NCI-H2029 (cell line): ENCODE measurements at places on chromosomes 13 and 19.
A peak's percentile ranks its signal among the peaks of the same experiment; 100 is the strongest.

DNA sequence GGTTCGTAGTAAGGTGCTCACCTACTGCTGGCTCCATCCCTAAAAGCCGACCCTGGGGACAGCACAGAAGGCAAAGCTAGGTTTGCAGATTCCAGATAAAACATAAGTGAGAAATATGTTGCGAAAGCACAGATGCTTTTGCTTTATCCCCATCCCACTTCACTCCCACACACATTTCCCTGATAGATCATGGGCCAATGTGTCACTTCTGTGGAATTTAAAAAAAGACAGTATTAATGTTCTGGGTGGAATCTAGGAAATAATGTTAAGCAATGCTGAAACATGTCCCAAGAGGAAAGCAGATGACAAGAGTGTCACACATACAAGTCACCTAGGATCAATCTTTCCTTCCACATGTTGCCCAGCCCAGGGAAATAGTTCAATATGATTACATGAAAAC, 661.0 kb upstream of the MIR17HG start:
- DNase-seq = no peak

DNA sequence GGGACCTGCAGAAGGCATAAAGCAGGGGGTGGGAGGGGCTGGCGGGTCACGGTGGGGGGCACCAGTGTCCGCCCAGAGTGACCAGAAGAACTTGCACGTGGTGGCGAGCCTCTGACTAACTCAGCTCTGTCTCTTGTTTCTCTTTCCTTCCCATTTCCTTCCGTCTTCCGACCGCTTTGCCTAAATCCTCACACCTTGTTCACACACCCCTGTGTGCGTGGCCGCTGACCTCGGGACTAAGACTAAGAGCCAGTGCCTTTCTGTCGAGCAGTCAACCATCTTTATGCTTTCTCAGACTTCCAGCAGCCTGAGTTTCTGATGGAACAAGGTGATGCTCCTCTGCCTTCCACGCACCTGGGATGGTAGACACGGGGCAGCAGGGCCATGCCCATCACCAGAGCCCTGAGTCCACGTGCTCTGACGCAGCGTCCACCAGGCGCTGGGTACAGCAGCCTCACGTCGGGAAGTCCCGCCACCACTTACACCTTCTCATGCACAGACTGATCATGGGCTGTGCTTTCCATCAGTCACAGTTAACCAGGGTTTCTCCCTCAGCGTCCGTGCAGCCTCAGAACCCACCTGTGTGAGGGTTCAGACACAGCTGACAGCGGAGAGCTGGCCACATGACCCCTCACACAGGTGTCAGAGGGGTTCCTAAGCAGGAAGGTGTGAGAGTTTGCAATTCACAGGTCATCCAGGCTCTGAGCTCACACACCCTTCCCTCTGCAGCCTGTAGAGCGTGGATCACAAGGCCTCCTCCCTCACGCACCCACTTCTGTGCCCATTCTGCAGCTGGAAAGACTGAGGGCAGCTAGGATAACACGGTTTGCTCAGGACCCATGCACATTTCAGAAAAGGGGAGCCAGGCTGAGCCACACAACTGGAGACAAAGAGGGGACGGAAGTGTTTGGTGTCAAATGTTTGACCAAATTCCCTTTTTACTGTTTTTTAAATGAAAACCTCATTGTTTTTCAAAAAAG, 90.7 kb upstream of the MCF2L start:
- DNase-seq = no peak

DNA sequence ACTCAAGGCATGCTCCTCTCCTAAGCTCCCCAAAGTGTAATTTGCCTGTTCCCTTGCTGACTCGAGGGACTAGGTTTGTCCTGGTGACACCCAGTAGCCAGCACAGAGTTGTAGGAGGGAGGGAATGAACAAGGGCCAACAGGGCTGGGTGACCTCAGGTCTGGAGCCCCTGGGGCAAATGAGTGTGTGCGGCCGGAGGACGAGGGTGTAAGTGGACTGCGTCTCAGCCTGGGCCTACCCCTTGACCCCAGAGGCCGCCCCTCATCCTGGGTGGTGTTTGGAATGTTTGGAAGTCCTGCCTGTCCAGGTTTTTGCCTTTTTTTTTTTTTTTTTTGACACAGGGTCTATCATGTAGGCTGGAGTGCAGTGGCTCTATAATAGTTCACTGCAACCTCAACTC, 1.3 kb upstream of the ZNF653 start:
- DNase-seq = no peak

- peak; percentile 71 for DNase-seq
Observed at GRCh38 chr19:13784731-13785452, 10.4 kb upstream of the ZSWIM4 start.
